ENCODE measurements at places on chromosomes 16 and 17.

GRCh38 chr17:39062846-39063680 lies 88.4 kb downstream of the PLXDC1 start:
- DNase-seq = no peak

GRCh38 chr16:56604966-56605365 lies 3.4 kb upstream of the MT2A start:
- no peak for DNase-seq

DNA sequence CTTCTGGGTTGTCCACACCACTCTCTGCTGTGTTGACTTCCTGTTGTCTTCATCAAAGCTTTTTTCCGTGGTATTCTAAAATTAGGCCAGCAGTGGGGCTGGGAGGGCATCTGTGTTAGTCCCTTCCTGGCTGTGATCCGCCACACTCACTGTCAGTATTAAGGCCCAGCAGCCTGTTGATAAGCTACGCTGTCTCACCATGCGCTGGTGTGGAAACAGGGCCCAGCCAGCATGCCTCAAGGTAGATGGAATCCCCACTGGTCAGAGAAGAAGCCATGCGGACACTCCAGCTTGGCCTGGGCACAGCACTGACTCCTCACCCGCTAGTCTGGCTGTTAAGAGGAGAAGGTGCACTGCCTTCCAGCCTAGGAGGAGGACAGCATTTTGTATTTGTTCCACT lies 11.4 kb downstream of the CDR2L start:
- no peak for DNase-seq

DNA sequence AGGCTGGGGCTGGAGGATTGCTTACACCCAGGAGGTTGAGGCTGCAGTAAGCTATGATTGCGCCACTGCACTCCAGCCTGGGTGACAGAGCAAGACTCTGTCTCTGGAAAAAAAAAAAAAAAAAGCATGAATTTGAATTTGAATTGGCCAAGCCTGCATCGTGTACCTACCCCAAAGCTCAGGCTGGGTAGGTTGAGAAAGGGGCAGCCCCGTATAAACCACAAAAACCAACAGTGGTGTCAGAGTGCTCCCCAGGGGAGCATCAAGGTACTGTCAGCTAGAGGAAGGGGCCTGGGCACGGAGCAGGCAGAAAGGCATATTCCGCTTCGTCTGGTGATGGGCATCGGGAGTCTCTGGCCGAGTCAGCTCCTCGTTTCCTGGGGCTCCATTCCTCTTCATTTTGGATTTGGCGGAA lies 40.9 kb downstream of the RAP1GAP2 start:
- DNase-seq = peak; percentile 8

DNA sequence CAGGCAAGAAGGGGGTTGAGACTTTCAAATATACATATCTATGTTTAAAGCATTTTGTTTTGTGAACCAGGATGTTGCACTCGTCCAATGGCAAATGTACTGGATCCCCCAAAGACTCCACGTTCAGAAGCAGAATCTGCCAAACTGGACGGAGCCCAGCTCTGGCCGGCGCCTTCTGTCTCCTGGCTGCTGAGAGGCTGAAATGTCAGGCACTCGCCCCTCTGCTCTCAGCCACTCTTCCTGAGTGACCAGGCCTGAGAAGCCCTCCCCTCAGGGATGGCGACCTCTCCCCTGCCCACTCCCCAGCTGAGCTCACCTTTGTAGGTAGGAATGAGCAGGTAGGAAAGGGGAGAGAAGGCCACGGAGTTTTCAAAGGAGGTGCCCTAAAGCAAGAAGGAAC lies 187.5 kb upstream of the FOXF1 start:
- DNase-seq = no peak

DNA sequence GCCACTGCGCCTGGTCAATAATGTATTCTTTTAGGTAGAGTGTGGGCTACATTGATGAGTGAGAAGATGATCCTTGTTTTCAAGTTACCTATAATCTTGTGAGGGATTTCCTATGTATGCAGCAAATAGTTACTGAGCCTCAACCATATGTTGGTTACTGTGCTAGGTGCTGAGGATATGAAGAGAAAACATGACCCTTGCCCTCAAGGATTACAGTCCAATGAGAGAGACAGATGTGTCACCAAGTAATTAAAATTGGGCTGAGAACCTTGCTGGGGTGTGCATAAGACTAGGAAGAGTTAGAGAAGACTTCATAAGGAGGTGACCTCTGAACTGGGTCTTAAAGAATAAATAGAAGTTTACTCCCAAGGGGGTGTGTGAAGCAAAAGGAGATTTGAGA lies 7.4 kb downstream of the POLR2A start:
- DNase-seq = no peak

DNA sequence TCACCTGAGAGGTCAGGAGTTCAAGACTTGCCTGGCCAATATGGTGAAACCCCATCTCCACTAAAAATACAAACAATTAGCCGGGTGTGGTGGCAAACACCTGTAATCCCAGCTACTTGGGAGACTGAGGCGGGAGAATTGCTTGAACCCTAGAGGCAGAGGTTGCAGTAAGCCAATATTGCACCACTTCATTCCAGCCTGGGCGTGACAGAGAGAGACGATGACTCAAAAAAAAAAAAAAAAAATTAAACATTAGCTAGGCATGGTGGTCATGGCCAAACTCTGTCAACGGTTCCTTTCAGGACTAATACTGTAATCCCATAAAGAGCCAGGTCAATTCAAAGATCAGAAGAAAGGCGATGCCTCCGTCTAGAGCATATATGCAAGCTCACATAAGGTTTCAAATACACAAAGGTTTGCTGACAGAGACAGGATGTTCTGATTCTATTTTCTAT lies 2.4 kb downstream of the RNF157 start:
- DNase-seq = no peak

DNA sequence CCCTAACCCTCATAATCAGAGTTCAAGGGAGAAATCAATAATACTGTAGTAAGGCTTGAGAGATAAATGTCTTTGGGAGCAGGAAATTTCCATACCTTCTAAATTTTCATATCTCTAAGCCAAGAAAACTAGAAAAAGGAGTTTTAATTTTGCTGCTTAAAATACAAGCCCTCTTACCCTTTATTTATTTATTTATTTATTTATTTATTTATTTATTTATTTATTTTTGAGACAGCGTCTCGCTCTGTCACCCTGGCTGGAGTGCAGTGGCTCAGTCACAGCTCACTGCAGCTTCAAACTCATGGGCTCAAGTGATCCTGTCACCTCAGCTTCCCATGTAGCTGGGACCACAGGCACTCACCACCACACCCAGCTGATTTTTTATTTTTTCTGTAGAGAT lies 69.0 kb upstream of the GNAO1 start:
- no peak for DNase-seq

DNA sequence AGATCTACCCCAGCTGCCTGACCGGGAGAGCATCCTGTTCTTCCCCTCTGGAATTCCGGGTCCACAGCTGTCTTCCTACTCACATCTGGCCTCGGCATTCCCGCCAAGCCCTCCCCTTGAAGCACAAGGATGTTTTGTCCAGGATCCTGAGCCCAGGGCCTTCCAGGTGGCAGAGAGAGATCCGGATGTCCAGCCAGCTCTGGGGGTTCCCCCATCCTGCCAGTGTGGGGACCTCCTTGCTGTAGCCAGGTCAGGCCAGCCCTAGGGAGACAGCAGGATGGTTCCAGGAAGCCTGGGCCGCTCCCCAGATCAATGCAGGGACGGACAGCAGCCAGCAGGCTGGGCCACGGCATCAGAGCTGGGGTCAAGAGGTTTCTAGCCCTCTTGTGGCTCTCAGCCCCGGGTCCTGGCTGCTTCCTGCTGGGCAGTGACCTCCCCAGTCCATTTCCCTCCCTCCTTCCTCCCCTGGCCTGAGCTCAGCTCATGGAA lies 55.3 kb downstream of the SOCS3 start:
- no peak for DNase-seq

DNA sequence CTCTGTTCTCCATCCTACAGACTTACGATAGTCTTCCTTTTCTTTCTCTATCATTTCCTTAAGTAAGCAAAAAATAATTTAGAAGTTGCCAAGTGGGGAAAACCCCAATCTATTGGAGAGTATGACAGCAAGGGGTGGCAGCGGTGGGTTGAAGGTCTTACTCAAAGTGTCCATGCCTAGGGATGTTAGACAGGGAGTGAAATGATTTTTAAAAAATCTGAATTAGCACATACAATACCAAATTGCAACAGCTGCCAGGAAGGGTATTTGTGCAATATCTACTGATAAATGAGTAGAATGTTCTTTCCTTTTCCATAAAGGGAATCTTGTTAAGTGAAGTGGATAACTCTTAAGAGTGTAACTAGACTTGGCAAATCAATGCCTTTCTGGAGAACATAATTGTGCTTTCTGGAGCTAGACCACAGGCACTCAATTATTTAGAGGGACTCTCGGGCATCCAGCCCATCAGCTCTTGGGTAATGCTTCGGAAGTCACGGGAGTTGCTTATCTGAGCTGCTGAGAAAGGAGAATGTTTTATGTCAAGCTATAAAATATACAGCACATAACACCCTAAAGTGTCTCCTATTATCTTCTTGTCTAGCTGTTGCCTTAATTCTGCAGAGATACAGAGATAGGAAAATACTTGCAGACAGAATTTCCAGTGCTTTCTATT lies 151.5 kb downstream of the KCNJ2 start:
- no peak for DNase-seq

GRCh38 chr16:81004646-81005353 lies 1.9 kb downstream of the CMC2 start:
- DNase-seq = no peak

- no peak for DNase-seq
Measured at GRCh38 chr17:57561072-57561861, 183.8 kb downstream of the CCDC182 start.

- DNase-seq = no peak
Measured at GRCh38 chr17:44310609-44311376, 2.4 kb downstream of the RUNDC3A start.

DNA sequence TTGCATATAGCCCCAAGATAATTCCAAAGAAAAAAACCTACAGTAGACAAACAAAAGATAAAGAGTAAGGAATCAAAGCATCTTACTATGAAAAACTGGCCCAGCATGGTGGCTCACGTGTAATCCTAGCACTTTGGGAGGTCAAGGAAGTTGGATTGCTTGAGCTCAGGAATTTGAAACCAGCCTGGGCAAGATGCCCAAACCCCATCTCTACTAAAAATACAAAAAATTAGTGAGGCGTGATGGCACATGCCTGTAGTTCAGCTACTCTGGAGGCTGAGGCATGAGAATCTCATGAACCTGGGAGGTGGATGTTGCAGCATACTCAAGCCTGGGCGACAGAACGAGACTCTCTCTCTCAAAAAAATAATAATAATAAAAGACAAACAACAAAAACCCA lies 764.7 kb upstream of the KIF2B start:
- DNase-seq = no peak

DNA sequence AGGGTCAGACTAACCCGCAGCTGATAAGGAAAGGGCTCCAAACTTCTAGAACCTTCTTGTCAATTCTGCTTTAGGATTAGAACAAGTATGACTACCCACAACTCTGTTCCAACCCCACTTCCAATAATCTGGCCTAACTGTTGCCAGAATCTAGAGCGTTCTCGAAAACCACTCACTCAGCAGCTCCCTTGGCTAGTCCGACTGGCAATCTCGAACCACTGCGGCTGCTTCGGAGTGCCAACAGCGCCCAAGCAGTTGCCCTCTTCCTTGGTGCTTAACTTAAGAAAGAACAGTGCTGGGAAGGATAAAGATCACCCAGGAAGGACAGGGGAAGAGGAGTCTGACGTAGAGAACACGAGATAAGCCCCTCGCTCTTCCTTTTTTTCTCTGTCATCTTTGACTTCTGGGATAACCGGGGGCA lies 818 bp downstream of the DNAJC7 start:
- no peak for DNase-seq

DNA sequence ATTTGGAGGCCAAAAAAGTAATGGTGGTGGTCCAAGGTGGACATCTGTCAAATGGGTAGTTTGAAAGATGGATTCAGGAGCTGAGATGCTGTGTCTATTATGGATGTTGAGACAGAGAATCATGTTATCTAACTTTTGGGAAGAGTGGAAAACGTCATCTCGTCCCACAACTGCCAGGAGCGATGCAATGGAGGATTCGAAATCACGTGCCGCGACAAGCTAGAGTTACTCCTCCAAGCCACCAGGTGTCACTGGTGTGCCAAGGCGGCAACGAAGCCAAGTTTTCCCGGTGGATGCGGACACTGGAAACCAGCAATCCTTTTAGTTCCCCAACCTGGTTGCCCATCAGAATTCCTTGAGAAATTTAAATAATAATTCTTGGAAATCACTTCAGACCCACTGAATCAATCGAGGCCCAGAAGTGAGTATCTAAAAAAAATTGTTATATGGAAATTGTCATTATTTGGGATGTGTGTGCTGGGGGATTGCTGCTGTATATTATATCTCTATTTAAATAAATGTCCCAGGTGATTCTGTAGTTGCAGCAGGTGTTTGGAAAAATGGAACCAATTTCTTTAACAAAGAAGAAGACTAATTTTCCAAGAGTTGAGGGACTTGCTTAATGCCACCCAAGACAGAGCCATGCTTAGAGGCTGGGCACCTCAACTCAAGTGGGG lies 206.1 kb downstream of the HAPSTR1 start:
- no peak for DNase-seq

DNA sequence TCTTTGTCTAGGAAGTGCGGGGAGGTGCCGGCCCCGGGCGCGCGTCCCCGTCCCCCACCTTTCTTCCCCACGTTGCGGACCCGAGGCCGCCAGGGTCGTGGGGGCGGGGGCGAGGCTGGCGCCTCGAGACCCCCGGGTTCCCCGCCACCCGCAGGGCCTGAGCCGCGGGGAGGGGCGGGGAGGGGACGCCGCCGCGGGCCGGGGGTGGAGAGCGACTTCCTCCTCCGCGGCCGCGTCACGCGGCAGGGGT lies 1.8 kb upstream of the ACTG1 start:
- DNase-seq = no peak

DNA sequence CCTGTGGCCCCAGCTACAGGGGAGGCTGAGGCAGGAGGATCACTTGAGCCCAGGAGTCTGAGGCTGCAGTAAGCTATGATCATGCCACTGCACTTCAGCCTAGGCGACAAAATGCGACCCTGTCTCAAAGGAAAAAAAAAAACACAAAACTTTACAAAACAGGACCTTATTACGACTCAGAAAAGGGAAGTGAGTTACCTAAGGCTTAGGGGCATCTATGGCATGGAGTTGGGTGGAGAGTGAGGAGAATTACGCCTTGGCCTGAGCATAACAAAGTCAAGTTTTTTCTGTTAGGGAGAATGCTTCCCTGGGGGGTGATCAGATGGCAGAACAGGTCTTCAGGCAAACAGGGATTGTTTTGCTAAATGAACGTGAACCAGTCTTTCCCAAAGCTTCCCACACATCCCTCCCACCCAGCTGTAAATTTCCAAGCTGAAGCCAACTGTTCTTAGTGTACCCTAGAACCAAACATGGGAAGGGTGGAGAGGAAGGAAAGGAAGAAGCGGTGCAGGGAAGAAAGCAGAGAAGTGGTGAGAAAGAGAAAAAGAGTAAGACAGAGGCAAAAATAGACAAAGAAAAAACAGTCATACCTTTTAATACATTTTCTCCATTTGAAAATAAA lies 24.6 kb upstream of the TNRC6C start:
- no peak for DNase-seq

- no peak for DNase-seq
Measured at GRCh38 chr17:57354673-57355072, 98.3 kb downstream of the MSI2 start.

- no peak for DNase-seq
Measured at GRCh38 chr16:8505327-8505991, 84.9 kb downstream of the TMEM114 start.

- DNase-seq = no peak
Measured at GRCh38 chr17:53135969-53136368, 686.8 kb upstream of the KIF2B start.

Data from stimulated activated CD4-positive, alpha-beta T cell treated with anti-CD3 and anti-CD28 coated beads, Interleukin-15, amount 100 ng/mL, for 1 hour (primary cell).